ENCODE measurements at places on chromosomes 13 and 19.

GRCh38 chr13:99008577-99008976 lies 30.7 kb upstream of the DOCK9 start:
- no peak for DNase-seq

DNA sequence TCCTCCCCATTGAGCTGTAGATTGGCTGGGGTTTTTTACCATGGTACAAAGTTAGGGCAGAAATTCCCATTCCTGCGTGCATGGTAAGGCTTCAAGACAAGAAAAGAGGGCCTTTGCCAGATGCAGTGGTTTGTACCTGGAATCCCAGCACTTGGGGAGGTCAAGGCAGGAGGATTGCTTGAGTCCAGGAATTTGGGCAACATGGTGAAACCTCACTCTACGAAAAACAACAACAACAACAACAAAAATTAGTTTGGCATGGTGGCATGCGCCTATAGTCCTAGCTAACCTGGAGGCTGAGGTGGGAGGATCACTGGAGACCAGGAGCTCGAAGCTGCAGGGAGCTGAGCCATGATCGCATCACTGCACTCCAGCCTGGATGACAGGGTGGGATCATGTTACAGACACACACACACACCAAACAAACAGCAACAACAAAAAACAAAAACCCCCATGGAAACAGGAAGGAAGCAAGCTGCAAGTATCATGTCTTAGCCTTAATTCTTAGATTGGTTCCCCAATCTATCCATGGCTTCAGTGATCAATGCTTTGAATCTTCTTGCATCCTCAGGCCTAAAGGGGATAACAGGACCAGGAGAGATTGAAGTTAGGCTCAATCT lies 5.5 kb upstream of the WTIP start:
- no peak for DNase-seq

DNA sequence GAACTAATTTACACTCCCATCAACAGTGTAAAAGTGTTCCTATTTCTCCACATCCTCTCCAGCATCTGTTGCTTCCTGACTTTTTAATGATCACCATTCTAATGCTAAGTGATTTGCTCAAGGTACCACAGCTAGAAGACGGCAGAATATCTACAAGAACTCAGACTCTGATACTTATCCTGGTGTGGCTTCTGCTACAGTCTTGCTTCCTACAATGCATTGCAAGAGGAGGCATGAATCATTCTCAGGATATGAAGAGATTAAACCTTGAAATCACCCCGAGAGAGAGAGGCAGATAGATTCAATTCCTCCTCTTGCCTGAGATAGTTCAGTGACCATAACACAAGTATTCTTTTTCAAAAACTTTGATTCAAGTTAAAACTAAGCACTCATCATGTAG lies 306.4 kb downstream of the TBC1D4 start:
- no peak for DNase-seq

- no peak for DNase-seq
These were observed 50.7 kb downstream of the LHFPL6 start for GRCh38 chr13:39552246-39552645.

DNA sequence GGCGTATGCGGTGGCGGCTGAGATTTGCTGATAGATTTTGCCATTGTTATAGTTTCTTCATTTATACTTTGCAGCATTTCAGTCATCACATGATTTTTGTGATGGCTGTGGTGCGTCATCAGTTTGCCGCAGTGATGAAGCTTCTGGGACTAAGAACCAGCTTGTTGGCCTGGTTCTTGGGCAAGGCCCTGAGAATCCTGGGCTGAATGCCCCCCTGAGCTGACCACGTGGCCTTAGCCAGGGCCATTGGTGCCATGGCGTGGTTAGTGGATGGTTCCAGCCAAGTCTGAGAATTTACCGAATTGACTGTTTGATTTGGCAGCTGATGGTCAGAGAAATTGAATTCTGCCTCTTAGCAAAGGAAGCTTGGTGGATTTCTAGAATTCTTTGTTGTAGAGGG lies 17.8 kb downstream of the GATAD2A start:
- no peak for DNase-seq

- no peak for DNase-seq
These were observed 2.4 kb upstream of the POU2F2 start for GRCh38 chr19:42134535-42135070.

DNA sequence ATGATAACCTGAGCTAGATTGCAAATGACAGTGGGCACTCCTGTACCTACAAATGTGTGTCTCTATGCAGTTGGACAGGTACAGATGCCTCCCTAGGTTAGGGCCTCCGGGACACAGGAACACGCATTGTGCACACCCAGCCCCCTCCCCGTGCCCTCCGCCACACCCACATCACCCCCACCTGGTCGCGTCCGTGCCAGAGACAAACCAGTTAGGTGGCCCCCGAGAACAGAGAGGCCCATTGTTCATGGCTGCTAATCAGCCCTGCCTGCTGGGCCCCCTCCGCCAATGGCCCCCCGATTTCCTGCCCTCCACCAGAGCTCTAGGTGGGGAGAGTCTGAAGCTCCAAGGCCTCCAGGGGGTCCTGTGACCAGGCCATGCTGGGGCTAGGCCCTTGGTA lies 13.7 kb downstream of the NRTN start:
- no peak for DNase-seq

DNA sequence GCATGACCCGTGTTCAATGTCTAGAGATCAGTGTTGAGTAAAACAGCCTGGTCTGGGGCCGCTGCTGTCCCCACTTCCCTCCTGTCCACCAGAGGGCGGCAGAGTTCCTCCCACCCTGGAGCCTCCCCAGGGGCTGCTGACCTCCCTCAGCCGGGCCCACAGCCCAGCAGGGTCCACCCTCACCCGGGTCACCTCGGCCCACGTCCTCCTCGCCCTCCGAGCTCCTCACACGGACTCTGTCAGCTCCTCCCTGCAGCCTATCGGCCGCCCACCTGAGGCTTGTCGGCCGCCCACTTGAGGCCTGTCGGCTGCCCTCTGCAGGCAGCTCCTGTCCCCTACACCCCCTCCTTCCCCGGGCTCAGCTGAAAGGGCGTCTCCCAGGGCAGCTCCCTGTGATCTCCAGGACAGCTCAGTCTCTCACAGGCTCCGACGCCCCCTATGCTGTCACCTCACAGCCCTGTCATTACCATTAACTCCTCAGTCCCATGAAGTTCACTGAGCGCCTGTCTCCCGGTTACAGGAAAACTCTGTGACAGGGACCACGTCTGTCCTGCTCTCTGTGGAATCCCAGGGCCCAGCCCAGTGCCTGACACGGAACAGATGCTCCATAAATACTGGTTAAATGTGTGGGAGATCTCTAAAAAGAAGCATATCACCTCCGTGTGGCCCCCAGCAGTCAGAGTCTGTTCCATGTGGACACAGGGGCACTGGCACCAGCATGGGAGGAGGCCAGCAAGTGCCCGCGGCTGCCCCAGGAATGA lies 1.5 kb upstream of the CEACAM5 start:
- peak; percentile 61 for DNase-seq

- DNase-seq, result no peak
These were observed 2.3 kb downstream of the OR7C2 start for GRCh38 chr19:14943601-14944000.

Measured in H4 (cell line).